ENCODE measurements at places on chromosomes 7 and 10. TPM values are rescaled to one million over a fixed set of nuclear protein-coding genes. Genes with fewer than 3 reads are reported as not detected.

- no peak for DNase-seq
Measured at GRCh38 chr7:129667116-129667515, 55.6 kb downstream of the NRF1 start.

- DNase-seq, result no peak
Measured at GRCh38 chr7:38561166-38561565, 70.0 kb downstream of the AMPH start.

GRCh38 chr10:90222939-90223338, 521.5 kb downstream of the KIF20B start:
- no peak for DNase-seq

DNA sequence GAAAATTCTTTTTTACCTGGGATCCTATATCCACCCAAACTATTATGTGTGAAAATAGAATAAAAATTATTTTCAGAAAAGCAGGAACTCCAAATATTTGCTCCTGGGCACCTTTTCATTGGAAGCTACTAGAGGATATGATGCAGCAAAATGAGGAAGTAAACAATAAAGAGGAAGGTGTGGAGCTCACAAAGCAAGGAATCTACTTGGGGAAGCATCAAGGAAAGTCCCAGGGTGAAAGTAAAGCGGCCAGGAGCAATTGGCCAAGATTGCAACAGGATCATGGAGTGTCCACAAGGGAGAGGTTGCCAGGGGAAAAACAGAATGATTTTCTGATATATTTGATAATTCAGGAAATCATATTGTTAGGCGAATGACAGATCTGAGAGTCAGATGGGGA, 80.8 kb downstream of the CARD11 start:
- peak; percentile 18 for DNase-seq

PPP1R9A gene
- total RNA-seq, result 28.6 TPM

CNTNAP2 gene
- total RNA-seq, result 0.94 TPM

JCAD gene
- 28.7 TPM for total RNA-seq

GIMAP4 gene
- total RNA-seq, result 59.2 TPM

All from left lung (tissue), 14 donors.